ENCODE measurements at places on chromosomes 2 and 18. TPM values are rescaled to one million over a fixed set of nuclear protein-coding genes. Genes with fewer than 3 reads are reported as not detected.
A peak's percentile ranks its signal among the peaks of the same experiment; 100 is the strongest.

DNA sequence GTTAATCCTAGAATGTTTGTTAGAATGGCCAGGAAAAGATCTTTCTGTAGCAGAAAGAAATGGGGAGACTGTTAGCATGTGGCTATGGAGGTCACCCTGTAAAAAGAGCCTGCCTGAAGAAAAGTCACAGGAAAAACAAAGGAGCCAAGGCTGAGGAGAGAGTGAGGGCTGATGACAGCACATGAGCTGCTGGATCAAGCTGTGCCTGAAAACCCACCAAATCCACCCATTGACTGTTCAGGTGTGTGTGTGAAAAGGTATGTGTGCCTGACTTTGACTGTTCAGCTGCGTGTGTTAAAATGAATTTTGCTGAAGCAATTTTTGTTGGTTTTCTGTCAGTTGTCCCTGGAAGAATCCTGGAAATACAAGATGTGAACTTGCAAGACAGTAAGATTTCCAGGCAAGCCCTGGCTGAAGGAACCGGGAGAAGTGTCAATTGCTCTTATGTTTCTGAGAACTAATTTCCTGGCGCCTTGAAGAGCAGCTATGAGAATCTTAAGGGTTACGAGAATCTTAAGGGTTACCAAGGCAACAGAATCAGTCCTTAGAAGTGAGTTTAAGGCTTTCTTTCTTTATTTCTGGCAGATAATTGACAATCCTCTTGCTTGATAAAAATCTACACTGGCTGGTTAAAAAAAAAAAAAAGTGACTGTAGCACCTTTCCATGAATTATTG lies 73.0 kb upstream of the LGALSL start:
- DNase-seq: no peak

The CCDC85A gene
- 5.3 TPM for total RNA-seq

- DNase-seq: peak; percentile 70
These were observed 1.1 kb upstream of the CDH2 start for GRCh38 chr18:28177828-28178635.

The PLGLB2 gene
- 2.0 TPM for total RNA-seq

- peak; percentile 74 for DNase-seq
These were observed 687.4 kb upstream of the ID2 start for GRCh38 chr2:7994397-7994951.

The FAM136A gene
- 26.0 TPM for total RNA-seq

- peak; percentile 42 for DNase-seq
These were observed 68.9 kb downstream of the NDUFA10 start for GRCh38 chr2:239955989-239956817.

DNA sequence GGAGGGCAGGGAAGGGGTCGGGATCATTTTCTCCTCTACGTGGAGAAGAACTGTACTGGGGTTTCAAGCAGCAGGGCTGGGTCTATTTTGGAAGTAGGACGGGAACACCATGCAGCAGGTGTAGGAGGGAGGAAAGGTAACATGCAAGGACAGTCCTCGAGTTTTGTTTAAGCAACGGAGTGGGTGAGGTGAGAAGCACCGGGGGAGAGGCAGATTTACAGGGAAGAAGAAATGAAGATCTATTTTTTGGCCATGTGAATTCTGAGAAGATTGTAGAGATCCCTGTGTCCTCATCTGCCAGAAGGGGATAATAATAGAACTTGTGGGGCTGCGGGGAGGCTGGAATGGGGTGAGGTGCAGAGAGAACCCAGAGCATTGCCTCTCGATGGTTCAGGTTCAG lies 85.6 kb downstream of the INPP5D start:
- no peak for DNase-seq

DNA sequence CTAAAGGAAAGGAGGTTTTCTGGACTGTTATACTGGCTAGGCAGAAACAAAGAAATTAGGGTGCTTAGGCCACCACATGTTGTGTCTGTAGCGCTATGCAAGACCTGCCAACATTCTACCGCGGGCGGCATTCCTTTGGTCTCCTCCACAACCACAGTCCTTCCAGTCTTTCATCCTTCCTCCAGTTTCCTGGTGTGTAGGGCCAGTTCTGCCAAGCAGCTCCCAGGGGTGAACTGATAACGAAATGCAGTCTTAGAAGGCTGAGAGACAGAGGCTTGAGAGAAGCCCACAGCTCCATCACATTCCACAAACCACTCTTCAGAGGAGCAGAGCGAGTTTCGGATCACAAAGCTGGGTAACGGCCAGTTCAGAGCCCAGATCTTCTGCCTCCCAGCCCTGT lies 19.5 kb upstream of the CXXC1 start:
- DNase-seq: peak; percentile 68

The PSMA8 gene
- total RNA-seq: 0.14 TPM

DNA sequence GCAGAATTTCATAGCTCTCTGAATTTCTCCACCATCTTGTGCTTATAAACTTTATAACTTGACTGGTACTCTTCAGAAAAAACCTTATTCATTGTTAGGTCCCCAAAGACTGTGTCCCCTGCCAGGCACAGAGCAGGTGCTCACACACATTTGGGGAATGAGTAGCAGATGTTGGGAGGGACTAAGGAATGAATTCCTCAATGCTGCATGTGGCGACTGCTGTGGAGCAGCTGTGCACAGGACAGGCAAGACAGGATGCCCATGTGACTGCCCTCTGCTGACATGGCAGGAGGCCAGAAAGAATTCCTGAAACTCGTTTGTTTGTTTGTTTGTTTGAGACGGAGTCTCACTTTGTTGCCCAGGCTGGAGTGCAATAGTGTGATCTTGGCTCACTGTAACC lies 122.3 kb upstream of the ITGA6 start:
- no peak for DNase-seq

DNA sequence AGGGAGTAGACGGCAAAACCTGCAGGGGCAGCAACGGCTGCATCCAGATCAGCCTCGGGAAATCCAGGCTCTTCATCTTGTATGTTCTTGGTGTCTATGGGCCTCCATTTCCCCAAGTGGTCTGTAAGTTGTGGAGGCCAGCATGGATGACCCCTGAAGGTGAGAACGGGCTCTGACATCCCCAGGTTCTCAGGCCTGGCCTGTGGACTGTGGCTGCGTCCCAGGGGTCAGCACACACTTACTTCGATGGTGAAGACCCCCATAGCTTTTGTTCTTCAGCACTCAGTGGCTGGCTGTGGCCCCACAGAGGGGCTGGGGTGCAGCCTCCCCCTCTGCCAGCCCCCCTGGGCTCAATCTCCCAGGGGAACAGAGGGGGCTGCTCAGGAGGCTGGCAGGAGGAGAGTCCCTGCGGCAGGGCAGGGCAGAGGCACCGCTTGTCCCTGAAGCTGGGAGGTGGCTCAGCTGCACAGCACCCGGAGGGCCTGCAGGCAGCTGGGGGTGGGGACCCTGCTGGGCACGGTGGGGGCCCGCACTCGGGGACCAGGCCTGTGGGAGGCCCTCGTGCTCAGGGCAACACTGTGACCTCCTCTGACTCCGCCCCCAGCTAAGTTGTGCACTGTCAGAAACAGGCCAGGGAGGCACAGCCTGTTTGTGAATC lies 3.8 kb downstream of the SLC66A3 start:
- no peak for DNase-seq

The PDE1A gene
- total RNA-seq: 14.6 TPM

- DNase-seq: no peak
These were observed 95.4 kb downstream of the SOCS6 start for GRCh38 chr18:70384181-70384790.

DNA sequence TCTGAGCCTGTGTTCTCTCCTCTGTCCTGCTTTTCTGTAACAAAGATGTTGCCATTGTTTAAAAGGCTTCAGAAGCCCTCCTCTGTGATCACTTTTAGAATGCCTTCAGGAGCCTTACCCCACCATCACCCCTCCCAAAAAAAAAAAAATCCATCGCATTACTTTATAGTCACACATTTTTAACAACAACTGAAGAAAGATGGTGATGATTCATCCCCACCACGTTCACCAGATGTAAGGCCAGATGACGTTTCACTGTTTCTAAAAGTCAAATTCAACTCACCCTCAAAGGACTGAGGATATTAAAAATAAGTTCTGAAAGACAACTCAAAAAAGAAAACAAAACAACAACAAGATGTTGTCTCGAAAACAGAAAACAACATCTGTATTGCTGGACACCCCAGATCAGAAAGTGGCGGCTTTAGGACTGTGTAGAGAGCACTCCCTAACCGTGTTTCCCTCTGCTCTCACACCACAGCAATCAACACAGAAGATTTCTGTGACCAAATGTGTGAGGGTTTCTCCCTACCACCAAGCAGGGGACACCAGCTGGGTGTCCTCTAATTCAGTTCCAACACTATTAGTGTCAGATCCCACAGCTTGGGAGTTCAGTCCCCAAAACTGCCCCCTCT lies 61.9 kb upstream of the CREB1 start:
- no peak for DNase-seq

DNA sequence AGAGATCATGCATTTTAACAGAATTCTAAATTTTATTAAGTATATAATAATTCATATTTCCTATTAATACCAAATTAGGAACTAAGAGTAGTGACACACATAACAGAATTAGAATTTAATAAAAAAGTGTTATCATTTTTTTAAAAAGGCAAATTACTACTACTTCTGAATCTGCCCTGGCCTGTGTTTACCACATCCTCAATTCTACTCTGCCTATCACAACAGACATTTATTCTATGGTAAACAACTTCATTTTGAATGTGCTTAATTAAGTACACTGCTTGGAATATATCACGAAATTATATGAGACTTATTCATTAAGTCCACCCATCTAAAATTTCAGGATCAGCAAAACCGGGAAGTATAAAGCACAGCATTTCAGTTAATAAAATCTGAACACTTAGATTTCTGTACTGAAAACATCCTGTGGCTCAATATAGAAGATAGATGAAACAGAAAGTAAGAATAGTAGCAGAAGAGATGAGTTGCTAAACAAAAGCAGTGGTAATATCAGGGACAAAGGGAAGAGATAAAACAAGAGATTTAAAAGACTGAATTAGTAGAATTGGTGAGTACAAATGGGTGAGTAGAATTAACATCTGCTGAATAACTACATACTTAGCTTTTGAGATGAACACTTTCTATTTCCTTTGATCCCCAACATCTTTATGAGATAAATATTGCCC lies 3.7 kb downstream of the SMC6 start:
- no peak for DNase-seq

DNA sequence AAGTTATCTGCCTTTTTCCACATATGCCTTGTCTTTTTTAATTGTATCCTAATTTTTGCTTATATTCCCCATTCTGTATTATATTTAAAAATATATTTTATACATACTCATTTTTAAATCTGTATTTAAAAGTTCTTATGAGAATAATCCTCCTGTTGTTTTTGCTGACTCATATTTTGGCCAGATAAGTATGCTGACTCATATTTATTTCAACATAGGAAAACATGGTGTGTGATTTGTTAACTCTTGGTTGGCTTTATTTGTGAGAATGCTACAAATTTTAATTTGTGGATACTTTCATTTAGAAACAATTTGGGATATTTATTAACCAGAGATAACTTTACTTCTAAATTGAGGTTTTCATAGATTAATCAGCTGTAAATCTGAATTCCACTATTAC lies 587.7 kb downstream of the CPS1 start:
- DNase-seq: no peak

- no peak for DNase-seq
These were observed 78.9 kb upstream of the NT5C1B start for GRCh38 chr2:18668221-18668620.

- no peak for DNase-seq
These were observed 203.4 kb upstream of the RAB6C start for GRCh38 chr2:129775952-129776653.

GRCh38 chr2:206814498-206814897 lies 49.1 kb downstream of the FASTKD2 start:
- no peak for DNase-seq

GRCh38 chr2:101467306-101467705 lies 7.6 kb downstream of the RFX8 start:
- no peak for DNase-seq

The ICA1L gene
- total RNA-seq: 4.6 TPM

- DNase-seq: no peak
These were observed 786.4 kb downstream of the RNF144A start for GRCh38 chr2:7703543-7704144.

The STPG4 gene
- not detected for total RNA-seq

DNA sequence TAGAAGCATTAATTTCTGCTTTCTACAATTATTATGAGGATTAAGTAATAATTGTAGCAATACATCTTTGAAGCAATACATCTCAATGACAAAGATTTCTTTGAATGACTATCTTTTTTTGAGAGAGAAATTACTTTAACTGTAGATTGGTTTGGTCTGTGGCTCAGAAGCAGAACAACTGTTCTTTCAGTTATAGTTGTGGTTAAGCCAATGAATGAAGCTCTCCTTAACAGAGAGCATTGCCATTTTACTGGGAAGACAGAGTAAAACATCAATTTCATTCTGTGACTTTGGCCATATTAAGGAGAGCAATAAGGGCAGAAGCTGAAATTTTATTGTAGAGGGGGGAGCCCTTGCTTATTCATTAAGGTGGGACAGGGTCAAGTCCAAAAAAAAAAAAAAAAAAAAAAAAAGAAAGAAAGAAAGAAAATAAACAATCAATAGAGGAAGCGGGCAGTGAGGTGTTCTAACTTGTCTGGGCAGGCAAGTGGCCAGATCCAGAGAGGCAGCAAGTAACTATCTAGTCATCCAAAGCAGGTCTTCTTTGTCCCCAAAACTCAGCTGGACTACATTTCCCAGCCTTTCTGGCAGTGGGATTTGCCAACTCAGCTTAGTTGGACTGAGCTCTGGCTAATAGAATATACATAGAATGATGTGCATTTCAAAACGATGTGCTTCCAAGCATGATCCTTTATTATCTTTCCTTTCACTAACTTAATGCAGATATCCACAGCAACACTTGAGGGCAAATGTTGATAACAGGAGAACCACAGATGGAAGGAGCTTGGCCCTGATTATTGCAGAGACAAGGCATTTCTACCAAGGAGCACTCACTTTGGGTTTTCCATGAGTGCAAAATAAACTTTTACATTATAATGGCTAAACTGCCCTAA lies 462.7 kb upstream of the CDH20 start:
- no peak for DNase-seq

- DNase-seq: no peak
These were observed 74.8 kb downstream of the EMX1 start for GRCh38 chr2:72991980-72992733.

GRCh38 chr18:79497638-79498081 lies 101.9 kb downstream of the NFATC1 start:
- no peak for DNase-seq

DNA sequence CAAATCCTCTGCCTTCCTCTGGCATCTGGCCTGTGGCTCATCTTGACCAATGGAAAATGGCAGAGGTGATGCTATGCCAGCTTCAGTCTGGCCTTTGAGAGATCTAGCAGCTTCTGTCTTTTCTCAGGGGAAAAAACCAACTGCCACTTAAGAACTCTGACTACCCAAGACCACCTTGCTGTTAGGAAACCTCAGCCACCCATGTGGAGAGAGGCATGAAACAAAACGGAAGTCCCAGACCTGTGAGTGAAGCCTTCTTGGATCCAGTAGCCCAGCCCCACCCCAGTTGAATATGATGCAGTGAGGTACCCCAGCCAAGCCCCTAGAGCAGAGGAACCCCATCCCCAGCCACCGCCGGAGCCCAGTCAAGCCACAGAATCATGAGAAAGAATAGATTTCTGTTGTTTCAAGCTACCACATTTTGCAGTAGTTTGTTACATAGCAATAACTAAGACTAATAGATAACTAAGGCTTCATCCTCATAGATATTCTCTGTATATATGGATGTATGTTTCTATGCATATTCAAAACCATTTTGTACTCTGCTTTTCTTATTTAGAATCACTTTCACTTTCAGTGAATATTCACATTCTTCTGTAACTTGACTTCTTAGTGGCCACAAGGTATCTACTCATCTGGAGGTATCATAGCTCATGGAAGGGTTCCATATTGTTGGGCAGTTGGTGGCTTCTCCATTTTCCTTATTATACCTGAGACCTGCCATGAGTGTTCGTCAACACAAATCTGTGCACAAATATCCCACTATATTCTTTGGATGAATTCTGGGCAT lies 142.1 kb downstream of the FBXO15 start:
- DNase-seq: no peak

GRCh38 chr2:4188561-4188960 lies 485.2 kb downstream of the DCDC2C start:
- no peak for DNase-seq

Measured in Right ventricle myocardium inferior (tissue), 1 donor.